Left renal cortex interstitium (tissue), 4 donors: ENCODE measurements at places on chromosomes 4 and X. TPM values are rescaled to one million over a fixed set of nuclear protein-coding genes. Genes with fewer than 3 reads are reported as not detected.

FHDC1 gene
- polyA plus RNA-seq, result 4.1 TPM

FMR1 gene
- polyA plus RNA-seq, result 81.1 TPM

GRCh38 chr4:133151691-133152329 lies 2.7 kb downstream of the PCDH10 start:
- peak; percentile 24 for DNase-seq

DNA sequence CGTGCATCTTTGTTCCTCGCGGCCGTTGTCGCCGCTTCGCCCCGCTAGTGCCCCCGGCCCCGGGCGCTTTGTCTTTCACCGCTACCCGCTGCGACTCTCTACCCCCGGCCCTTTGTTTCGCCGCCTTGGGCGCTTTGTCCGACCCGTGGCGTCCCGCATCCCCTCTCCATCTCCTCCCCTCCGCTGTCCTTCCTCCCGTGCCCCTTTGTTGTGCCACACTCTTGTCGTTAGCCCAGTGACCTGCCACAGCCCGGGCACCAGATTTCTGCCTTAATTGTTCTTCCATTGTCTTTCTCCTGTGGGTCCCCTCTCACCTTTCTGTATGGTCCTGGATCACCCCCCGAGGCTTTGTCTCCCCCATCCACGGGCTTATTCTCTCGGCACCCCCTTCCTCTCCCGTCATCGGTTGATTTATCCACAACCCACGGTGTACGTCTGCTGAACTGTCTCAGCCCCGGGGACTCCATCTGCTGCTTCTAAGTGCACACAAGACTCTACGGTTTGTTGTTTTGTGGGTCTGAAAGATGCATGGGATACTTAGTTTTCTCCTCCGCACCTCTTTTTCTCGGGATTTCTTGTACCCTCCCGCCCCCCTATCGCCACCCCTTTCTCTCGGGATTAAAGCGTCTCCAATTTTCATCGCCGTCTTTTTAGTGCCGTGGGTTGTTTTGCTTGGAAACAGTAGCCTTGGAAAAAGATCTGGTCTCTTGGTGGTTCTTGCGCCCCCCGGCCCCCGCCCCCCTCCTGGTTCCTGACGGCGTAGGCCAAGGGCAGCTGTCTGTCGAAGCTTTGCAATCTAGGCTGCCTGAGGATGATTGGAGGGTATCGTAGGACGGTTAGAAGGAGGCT lies 783 bp downstream of the RBPJ start:
- peak; percentile 56 for DNase-seq

- no peak for DNase-seq
Measured at GRCh38 chr4:156322592-156322991, 368.9 kb upstream of the CTSO start.

CCDC160 gene
- polyA plus RNA-seq, result 13.6 TPM

LDB2 gene
- polyA plus RNA-seq, result 96.4 TPM

SORCS2 gene
- 9.4 TPM for polyA plus RNA-seq

RPL34 gene
- polyA plus RNA-seq, result 2,321 TPM

GRCh38 chr4:101347267-101347556 lies at the start of gene PPP3CA:
Gene PPP3CA (minus strand): TSS chr4:101347526.
- no peak for DNase-seq

GRCh38 chr4:53676402-53676871 lies 85.2 kb upstream of the LNX1 start:
- no peak for DNase-seq

- DNase-seq, result no peak
Measured at GRCh38 chr4:118757761-118758251, 72.6 kb downstream of the METTL14 start.

UNC5C gene
- 32.4 TPM for polyA plus RNA-seq

DNA sequence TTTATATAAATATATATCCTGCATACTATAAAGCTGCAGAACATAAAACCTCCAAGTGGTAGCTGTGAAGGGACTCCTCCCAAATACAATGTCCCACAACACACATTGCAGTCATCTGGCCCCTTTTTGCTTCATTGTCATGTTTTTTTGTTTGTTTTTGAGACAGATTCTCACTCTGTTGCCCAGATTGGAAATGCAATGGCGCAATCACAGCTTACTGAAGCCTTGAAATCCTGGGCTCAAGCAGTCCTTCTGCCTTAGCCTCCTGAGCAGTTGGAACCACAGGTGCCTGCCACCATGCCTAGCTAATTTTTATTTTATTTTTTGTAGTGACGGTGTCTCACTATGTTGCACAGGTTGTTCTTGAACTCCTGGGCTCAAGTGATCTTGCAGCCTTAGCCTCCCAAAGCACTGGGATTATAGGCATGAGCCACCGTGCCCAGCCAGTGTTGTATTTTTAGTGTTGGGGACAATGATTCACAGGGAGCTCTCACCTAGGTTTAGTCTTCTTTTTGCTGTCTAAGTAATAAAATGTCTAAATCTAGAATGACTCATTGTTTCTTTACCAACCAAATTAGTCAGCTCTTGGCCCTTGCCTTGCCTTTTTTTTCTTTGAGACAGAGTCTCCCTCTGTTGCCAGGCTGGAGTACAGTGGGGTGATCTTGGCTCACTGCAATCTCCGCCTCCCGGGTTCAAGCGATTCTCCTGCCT lies 24.0 kb upstream of the XIAP start:
- DNase-seq, result no peak

- no peak for DNase-seq
Measured at GRCh38 chrX:73913580-73913979, 350.6 kb downstream of the CHIC1 start.

MAOB gene
- 42.2 TPM for polyA plus RNA-seq

GRCh38 chr4:57109411-57109846 lies 756 bp downstream of the IGFBP7 start:
- DNase-seq, result no peak

- DNase-seq, result no peak
Measured at GRCh38 chr4:43341741-43342140, 449.2 kb downstream of the GRXCR1 start.

DNA sequence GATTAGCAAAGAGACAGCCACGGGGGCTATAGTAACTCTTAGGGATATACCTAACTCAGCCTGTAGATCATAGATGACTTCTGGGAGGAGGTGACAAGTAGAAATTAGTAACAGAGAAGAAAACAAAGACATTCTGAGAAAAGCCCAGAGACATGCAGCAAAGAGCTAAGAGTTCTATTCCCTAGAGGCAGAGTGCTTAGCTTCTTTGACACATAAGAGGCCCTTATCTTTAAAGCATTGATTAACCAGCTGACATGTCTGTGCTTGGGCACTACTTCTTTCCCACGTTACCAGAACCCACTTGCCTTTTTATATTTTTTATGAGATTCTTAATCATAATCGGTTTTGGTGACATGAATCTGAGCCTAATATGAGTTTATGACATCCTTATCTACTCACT lies 179.5 kb downstream of the GABRB1 start:
- DNase-seq, result no peak

AWAT2 gene
- polyA plus RNA-seq, result not detected

DNA sequence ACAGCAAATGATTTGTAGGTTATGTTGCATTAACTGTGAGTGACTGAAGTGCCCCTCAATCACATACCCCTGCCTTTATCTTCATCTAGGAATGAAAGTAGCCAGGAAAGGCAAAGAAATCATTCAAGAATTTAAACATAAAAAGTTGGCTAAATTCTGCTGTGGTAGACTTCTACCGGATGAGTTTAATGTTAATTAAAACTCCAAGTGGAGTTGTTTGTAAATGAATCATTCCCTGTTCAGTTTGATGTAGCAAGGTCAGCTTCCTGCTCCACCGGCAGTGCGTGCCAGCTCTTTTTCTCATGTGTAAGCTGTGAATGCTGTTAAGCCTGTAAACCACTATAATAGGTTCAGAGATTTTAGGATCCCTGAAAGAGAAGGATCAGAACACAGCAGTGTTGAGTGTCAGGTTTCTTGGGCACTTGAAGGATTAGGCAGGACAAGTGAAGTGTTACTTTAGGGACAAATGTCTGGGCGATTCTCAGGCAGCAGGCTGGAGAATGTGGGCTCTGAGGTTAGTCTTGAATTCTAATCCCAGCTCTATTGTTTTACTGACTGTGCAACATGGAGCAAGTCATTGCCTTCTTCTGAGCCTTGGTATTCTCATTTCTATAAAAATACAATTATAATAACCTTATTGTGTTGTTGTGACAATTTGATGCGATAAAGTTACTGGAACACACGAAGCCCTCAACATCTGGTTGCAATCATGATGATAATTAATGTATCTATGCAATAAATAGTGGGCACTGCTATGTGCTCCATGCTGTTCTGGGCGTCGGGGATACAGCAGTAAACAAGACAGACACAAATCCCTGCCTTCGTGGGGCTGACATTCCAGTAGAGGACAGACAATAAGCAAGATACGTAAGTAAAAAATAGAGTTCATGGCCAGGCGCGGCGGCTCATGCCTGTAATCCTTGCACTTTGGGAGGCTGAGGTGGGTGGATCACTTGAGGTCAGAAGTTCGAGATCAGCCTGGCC lies 112.0 kb downstream of the SHROOM3 start:
- DNase-seq, result no peak

- DNase-seq, result no peak
Measured at GRCh38 chr4:56668267-56668666, 12.8 kb downstream of the HOPX start.

DNA sequence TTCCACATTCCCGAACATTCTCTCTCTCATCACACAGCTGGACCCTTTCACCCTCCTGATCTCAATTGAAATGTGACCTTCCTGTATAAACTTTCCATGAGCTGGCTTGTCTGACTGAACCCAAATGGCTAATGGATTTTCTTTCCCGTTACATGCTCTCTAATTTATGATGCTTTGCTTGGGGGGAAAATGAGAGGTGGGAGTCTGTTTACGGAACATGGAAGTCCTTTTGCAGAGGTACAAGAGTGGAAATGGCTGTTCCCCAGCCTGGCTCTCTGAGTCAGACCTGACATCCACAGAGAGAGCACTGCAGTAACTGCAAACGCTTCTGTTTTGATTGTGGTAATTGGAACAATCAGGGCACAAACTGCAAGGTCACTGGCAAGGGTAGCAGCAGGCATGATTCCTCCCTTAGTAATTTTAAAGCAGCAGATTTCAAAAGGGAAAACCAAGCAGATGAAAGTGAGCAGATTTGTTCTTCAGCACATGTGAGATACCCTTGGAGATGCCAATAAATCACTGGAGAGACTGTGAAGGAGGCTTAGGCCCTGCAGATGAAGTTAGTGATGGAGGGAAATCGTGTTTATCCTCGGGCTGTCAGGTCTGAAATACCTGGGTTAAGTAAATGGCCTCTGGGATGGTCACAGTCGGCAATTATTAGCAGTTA lies 83.9 kb downstream of the SNCA start:
- DNase-seq, result peak; percentile 65

- DNase-seq, result no peak
Measured at GRCh38 chrX:105646592-105647372, 175.6 kb upstream of the NRK start.

DNA sequence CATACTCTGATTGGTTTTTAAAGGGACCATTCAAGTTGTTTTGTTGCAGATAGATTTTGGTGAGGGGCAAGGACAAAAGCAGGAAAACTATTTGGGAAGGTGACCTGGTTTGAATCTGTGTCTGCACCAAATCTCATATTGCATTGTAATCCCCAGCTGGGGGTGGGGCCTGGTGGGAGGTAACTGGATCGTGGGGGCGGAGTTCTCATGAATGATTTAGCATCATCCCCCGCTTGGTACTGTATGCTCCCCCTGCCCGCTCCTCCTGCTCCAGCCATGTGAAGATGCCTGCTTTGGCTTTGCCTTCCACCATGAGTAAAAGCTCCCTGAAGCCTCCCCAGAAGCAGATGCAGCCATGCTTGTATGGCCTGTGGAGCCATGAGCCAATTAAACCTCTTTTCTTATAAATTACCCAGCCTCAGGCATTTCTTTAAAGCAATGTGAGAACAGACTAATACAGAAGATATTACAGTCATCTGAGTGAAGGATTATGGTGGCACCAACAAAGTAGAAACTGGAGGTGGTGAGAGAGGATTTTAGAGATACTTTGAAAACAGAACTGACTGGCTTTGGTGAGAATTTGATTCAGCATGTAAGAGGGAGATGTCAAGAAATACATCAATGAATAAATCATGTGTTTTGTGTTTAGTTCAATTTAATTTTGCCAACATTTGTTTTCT lies 14.4 kb downstream of the IL21 start:
- DNase-seq, result no peak

DNA sequence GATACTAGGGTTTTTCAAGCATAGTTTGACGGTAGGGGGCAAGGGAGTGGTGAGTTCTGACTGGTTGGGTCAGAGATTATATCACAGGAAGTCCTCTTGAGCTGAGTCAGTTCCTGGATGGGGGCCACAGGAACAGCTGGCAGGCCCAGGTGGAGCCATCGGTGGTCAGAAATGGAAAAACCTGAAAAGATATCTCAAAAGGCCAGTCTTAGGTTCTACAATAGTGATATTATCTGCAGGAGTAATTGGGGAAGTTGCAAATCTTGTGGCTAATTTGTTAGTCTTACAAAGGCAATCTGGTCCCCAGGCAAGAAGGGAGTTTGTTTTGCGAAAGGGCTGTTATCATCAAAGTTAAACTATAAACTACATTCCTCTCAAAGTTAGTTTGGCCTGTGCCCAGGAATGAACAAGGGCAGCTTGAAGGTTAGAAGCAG lies 159.3 kb downstream of the PTCHD1 start:
- no peak for DNase-seq

DNA sequence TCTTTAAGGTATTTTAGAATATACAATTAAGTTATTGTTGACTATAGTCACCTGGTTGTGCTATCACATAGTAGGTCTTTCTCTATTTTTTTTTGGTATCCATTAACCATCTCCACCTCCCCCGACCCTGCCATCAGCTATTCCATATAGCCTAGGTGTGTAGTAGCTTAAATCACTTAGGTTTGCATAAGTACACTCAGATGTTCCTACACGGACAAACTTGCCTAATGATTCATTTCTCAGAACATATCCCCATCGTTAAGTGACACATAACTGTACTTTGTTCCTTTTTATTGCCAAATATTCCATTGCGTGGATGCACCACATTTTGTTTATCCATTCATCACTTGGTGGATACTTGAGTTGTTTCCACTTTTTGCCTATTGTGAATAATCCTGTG lies 67.9 kb downstream of the SLAIN2 start:
- DNase-seq, result no peak

DNA sequence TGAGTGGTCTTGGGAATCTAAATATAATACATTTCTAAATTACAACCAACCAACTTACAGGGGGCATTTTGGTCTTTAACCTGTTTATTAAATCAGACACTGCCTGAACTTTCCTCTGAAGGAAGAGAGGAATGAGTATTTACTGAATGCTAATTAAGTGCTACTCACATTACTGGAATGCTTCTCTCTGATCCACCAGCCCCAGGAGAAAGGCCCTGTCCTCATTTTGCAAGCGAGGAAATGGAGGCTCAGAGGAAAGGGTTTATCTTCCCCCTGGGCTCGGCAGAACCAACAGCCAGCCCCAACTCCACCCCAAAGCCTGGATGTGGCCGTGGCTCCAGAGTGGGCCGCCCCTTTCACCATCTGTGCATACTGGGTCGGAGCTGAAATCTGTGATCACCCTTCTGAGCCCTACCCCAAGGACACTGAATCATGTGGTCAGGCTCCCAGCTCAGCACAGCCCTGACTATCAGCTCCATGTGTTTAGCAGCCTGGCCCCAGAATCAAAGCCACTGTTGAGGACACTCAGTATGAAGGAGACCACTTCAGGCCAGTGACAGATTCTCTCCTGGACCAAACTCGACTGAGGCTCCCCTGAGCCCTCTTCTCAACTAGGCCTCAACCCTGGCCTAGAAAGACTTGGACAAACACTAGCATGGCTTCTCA lies 56.7 kb upstream of the ENPP6 start:
- no peak for DNase-seq

- no peak for DNase-seq
Measured at GRCh38 chr4:82842593-82842992, 44.0 kb upstream of the SCD5 start.
